ENCODE measurements at places on chromosomes 12 and 14. TPM values are rescaled to one million over a fixed set of nuclear protein-coding genes. Genes with fewer than 3 reads are reported as not detected.

Gene LRP10
- total RNA-seq = 209 TPM

Gene POMT2
- 15.8 TPM for total RNA-seq

Gene DYNC1H1
- total RNA-seq = 555 TPM

Gene WNT5B
- 3.1 TPM for total RNA-seq

Gene TBX5
- 1.5 TPM for total RNA-seq

Gene SLC6A15
- 1.1 TPM for total RNA-seq

Gene PIWIL1
- not detected for total RNA-seq

Gene COPZ1
- 38.7 TPM for total RNA-seq

Gene REP15
- 8.3 TPM for total RNA-seq

Gene GDF11
- 3.0 TPM for total RNA-seq

Gene ACOT6
- total RNA-seq = not detected

Gene SRGAP1
- total RNA-seq = 7.9 TPM

GRCh38 chr14:61733972-61734371, 28.2 kb upstream of the SNAPC1 start:
- no peak for DNase-seq

DNA sequence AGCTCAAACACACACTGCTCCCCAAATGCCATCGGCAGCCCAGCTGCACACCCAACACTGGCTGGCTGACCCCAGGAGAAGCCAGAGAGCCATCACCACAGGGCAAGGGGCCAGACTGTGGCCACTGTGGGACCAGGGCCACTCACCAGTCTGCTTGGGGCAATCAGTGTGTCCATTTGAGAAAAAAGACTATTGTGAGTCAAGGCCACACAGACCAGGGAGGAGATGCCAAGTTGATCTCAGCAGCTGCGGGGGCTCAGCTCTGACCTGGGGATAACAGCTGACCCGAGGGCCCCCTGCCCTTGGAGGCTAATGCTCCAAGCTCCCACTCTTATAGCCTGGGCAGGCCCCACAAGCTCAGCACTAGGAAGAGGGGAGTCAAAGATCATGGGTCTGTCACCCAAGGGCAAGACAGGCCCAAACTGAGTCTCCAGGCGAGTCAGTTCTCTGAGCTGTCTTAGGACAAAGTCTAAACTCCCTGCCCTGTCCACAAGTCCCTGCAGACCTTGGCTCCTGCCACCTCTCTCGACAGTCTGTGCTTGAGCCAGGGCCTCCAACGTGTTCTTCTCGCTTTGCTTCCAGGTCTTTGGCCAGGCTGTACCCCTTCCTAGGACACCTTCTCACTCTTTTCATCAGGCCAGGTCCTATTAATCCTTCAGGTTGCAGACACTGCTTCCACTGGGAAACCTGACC, 30.1 kb upstream of the PNMA1 start:
- DNase-seq = no peak

DNA sequence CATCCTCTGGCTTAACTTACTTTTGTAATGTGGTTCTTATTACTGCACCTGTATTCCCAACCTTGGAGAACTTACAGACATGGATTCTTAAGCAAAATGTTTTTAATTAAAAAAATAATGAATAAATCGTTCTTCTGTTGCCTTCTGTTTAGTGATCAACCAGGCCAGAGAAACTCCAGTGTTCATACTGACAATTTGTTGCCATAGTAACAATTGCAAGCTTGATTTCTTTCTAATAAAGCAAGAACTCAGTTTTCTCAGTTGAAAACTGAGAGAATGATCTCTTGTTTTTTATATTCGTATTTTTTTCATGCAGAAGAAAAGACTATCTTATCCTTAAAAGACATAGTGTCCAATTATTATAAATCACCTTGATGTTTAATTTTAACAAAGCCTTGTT, 106.5 kb upstream of the LMNTD1 start:
- DNase-seq = no peak

DNA sequence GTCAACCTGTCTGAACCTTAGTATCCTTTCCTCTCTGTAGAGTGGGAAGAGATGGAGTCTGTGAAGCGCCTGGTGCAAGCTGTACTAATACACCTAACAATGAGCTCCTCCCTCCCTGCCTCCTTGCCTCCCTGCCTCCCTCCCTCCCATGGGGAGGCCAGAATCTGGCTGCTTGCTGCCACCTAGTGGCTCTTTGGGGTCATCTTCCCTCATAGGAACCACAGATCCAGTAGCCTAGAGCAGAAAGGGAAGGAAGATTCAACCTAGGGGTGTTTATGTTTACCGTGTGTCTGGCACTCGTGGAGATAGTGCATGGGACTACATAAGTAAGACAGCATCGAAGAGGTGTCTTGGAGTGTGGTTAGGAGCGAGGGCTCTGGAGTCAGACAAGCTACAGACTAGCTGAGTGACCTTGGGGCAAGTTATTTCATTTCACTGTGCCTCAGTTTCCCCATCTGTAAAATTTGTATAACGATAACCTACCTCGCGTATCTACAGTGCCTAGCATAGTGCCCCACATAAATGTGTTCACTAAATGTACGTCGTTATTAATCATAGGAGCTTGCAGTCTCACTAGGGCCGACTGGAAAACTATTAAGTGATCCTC, 35.5 kb upstream of the TSPAN9 start:
- DNase-seq = no peak

DNA sequence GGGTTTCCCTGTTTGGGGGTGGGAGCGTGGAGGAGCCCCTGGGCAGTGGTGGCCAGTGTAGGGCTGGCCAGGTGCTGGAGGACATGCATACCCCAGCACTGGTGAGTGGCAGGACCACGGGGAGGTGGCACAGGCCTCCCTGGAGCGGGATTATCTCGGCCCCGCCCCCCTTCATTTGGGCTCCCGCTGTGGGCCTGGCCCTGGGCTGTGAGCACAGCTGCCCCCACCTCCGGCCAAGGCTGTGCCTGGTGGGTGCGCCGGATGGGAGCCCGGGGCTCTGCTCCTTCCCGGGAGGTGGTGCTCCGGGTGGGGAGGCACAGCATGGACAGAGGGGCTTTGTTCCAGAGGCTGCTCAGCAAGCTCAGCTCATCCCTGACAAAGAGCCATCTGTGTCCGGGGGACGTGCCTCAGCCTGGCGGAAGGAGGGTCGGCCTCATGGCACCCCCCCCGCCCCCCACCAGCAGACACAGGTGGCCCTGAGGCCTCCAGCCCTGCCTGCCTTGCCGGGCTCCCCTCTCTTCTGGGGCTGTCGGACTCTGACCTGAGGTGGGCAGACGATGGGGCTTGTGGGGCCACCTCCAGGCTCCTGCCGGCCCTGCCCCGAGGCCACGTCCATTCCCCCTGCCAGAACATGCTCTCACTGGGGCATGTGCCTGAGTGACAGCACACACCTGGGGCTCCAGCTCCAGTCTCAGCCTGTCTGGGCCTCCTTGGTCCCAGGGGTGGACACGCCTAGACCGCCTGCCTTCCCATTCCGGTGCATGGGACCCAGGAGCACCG, 8.4 kb downstream of the TEDC1 start:
- DNase-seq = no peak

GRCh38 chr12:104746467-104747088, 211.5 kb downstream of the SLC41A2 start:
- DNase-seq = no peak

GRCh38 chr12:49664591-49665239, 41.4 kb downstream of the PRPF40B start:
- no peak for DNase-seq

- DNase-seq = no peak
Measured at GRCh38 chr14:84298663-84299195, 1231.2 kb upstream of the FLRT2 start.

GRCh38 chr12:111436811-111437210, 31.1 kb downstream of the SH2B3 start:
- no peak for DNase-seq

- DNase-seq = no peak
Measured at GRCh38 chr12:31117203-31118011, 43.7 kb downstream of the DDX11 start.

DNA sequence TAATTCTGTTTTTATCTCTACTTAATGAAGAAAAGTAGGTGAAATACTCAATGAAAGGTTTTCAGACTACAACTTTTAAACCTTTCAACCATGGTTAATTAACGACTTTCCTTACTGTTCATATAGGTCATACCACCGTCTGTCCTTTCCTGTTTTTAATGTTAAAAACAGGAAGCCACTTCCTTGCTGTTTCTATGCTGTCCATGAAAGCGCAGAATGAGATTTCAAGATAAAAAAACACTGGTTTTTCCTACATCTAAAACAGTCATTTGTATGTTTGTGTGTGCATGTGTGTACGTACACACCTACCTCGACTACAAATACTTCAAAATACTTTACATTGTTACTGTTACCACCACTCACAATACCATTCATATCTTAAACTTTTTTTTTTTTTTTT, 27.3 kb downstream of the SPTLC2 start:
- DNase-seq = no peak

DNA sequence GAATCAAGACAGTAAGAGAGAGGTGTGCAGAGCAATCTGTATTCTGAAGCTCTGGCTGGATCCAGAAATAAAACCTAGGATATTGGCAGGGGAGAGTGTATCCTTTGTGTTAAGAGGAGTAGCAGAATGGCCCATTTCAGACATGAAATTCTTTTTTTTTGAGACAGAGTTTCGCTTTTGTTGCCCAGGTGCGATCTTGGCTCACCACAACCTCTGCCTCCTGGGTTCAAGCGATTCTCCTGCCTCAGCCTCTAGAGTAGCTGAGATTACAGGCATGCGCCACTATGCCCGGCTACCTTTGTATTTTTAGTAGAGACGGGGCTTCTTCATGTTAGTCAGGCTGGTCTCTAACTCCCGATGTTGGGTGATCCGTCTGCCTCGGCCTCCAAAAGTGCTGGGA, 6.1 kb upstream of the SRGAP1 start:
- DNase-seq = no peak

DNA sequence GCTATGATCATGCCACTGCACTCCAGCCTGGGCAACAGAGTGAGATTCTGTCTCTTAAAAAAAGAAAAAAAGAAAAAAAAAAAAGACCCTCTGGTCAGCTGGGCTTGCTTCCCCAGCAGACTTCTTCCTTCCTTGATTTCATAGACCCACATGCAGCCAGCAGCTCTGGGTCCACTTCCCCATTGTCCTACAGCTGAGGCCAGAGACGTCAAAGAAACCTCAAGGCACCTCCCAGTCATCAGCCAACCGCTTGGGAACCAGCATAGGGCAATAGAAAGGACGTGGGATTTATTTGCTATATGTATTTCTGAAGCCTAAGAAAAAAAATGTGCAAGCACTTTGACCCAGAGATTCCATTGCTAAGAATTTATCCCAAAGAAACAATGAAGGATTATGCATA, 35.4 kb upstream of the SPPL3 start:
- DNase-seq = no peak

DNA sequence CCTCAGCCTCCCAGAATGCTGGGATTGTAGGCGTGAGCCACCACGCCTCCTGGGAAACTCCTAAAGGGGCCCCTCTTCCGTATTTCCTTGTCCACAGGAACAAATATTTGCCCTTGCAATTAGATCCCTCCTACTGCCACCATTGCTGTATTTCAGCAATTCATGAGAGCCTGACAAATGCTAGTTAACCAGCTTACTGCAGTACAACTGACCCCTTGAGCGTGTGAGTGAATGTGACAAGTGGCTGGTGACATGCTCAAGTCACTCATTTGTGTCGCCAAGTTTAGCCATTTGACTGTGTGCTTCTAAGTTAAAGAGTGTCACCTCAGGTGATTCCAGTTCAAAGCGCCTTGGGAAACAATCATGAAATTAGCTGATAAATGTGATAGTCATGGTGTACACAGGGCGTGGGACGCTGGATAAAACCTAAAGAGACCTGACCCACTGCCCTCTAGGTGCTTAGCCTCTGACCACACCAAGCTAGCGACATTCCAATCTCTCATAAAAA, 56.1 kb upstream of the MAP1LC3B2 start:
- DNase-seq = no peak

- no peak for DNase-seq
Measured at GRCh38 chr12:122743895-122744525, 8.6 kb upstream of the DENR start.

DNA sequence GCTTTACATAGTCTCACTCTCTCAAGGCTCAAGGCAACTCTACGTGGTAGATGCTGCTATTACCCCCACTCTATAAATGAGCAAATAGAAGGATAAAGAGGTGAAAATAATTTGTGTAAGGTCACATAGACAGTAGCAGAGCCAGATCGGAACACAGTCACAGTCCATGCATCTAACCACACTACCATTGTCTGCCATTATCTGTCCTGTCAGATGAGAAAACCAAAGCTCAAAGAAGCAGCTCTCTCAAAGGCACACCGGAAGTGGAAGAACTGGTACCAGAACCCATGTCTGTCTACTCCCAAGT, 134.4 kb upstream of the NUDT4 start:
- no peak for DNase-seq

DNA sequence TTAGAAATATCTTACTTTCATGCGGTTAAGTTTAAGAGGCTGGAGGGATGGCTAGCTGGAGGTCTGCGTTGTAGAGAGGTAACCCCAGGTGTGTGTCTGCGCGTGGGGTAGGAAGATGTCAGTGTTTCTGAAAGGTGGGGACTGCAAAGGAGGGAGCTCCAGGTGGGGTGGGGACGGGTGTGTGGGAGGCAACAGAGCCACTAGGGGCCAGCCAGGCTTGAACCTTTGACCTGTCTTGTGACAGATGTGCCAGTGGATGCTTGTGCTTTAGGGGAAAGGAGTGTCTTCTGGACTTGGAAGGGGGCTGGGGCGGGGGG, 841 bp downstream of the GLI1 start:
- no peak for DNase-seq

DNA sequence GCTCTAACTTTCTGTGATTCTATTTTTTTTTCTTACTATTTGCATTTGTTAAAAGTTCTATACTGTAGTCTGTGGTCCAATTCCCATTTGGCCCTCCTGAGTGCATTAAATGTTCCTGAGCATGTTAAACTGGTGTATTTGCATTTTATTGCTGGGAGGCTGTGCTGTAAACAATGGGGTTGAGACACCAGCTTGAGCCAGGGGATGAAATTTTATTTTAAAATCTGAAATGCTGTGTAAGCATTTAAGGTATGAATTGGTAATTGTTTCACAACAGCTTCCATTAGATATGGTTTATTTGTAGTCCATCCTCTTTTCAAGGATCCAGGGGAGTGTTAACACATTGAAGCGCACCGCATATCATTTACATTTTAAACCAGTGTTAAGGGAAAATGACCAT, 89.9 kb upstream of the RFX4 start:
- no peak for DNase-seq

GRCh38 chr12:104136577-104136976, 1.4 kb downstream of the NFYB start:
- DNase-seq = no peak

GRCh38 chr12:127655691-127656090, 611.3 kb upstream of the TMEM132C start:
- no peak for DNase-seq

DNA sequence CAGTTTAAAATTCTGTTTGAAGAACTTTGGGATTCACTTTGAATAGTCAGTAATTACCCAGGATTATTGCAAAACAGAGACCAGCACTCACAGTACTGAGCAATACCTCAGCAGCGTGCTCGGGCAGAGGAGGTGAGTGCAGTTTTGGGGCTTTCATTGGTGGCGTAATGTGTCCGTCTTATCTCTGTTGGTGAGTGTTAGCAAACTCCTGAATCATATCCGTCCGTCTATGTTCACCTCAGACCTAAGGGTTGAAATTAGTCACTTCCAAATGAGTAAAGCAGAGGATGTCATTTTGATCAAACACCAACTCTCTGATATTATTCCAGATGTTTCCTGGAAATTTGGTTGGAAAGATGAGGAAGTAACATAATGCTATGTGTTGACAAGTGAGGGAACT, 82.8 kb downstream of the BORCS5 start:
- no peak for DNase-seq

GRCh38 chr12:122356192-122356635, 66.3 kb downstream of the CLIP1 start:
- DNase-seq = no peak

- no peak for DNase-seq
Measured at GRCh38 chr12:89349814-89350213, 2.5 kb downstream of the DUSP6 start.

- no peak for DNase-seq
Measured at GRCh38 chr12:115010324-115010995, 326.5 kb upstream of the TBX3 start.
